ENCODE measurements at places on chromosomes 7 and 10.

DNA sequence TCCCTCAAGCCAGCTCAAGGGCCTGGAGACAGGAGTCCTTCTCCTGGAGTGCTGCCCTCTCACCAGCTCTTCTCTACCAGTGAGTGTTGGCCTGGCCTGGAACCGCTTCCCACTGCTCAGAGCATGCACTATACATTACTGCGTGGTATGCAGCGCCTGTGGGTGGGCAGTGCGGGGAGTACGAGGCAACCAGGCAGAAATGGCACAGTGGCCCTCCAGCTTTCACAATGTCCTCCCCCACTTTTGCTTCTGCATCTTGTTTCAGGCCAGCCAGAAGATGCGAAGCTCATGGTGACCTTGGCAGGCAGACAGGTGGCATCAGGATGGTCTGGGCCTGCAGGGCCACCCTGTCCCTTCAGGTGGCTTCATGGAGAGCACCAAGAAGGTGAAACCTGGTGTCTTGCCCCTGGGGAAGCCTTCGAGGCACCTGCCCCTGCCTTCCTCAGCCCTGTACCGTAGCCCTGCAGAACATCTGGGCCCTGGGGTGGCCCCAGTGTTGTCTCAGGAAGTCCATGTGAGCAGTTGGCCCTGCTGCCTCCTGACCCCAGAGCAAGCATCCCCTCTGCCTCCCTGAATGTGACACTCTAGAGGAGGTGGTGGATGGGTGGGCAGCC lies 35.8 kb downstream of the RASGEF1A start:
- DNase-seq: no peak

- no peak for DNase-seq
Observed at GRCh38 chr10:29598851-29599311, 35.9 kb downstream of the SVIL start.

DNA sequence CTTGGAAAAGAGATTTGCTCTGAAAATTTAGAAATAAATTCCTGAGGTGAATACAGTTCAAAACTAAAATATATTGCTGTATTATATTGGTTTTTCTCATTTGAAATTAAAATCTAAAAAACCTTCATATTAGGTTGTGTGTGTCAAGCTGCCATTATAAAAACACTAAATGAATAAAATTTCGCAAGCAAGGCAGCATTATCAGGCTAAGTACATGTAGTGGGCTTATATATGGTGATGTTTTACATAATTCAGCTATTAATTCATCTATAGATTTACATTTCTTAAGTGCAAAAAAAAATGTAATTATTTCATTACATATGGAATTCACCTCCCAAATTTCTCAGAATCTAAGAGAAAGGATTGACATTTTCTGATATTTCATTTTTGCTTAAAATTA lies 5.3 kb downstream of the MEOX2 start:
- DNase-seq: no peak

- no peak for DNase-seq
Observed at GRCh38 chr7:17005271-17005670, 123.5 kb upstream of the AGR3 start.

DNA sequence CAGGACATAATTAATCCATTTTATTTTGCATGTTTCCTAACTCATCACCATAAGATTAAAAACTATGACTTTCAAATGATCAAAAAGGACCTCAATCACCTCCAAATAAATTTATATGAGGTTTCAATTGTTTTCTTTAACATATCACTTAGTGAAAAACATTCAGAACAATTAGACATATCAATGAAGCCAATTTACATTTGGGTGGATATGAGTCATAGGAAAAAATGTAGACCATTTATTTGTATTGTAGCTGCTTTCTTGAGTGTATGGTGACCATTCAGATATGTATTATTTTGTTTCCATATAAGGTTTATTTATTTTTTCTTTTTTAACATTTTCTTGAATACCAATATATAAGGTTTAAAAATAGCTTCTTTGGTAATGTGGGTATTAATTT lies 13.3 kb upstream of the EXOC6 start:
- no peak for DNase-seq

GRCh38 chr7:36088966-36089365 lies 64.1 kb upstream of the EEPD1 start:
- no peak for DNase-seq

GRCh38 chr7:23383225-23383624 lies 84.1 kb downstream of the MALSU1 start:
- DNase-seq: no peak

GRCh38 chr10:131769571-131770410 lies 131.0 kb upstream of the PPP2R2D start:
- no peak for DNase-seq

GRCh38 chr7:142375710-142376313 lies 118.0 kb upstream of the PRSS58 start:
- no peak for DNase-seq

DNA sequence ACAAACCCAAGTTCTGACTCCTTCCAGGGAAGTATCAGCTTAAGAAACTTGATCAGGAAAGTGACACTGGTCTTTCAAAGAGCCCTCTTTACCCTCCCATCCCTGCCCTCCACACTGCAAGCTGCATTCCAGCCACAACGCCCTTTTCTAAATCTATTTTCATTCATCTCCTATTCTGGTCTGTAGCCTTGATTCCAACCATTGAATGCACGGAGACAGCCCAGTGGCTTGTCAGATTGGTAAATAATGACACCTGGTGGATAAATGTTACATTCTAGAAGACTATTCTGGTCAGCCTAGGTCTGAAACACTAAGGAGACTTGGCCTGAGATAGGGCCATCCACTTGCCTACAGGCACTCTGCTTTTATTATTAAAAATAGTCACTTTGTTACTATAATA lies 20.9 kb downstream of the MORN4 start:
- no peak for DNase-seq

GRCh38 chr7:48637382-48637781 lies 287.0 kb upstream of the CDC14C start:
- no peak for DNase-seq

- DNase-seq: no peak
Observed at GRCh38 chr7:4809091-4809591, 33.7 kb downstream of the AP5Z1 start.

GRCh38 chr7:16428672-16429071 lies 7.3 kb upstream of the CRPPA start:
- no peak for DNase-seq

- no peak for DNase-seq
Observed at GRCh38 chr7:15175152-15175551, 272.6 kb upstream of the DGKB start.

GRCh38 chr7:120441850-120442249 lies 168.9 kb downstream of the KCND2 start:
- DNase-seq: no peak

GRCh38 chr7:101940830-101941229 lies 123.4 kb downstream of the CUX1 start:
- no peak for DNase-seq

DNA sequence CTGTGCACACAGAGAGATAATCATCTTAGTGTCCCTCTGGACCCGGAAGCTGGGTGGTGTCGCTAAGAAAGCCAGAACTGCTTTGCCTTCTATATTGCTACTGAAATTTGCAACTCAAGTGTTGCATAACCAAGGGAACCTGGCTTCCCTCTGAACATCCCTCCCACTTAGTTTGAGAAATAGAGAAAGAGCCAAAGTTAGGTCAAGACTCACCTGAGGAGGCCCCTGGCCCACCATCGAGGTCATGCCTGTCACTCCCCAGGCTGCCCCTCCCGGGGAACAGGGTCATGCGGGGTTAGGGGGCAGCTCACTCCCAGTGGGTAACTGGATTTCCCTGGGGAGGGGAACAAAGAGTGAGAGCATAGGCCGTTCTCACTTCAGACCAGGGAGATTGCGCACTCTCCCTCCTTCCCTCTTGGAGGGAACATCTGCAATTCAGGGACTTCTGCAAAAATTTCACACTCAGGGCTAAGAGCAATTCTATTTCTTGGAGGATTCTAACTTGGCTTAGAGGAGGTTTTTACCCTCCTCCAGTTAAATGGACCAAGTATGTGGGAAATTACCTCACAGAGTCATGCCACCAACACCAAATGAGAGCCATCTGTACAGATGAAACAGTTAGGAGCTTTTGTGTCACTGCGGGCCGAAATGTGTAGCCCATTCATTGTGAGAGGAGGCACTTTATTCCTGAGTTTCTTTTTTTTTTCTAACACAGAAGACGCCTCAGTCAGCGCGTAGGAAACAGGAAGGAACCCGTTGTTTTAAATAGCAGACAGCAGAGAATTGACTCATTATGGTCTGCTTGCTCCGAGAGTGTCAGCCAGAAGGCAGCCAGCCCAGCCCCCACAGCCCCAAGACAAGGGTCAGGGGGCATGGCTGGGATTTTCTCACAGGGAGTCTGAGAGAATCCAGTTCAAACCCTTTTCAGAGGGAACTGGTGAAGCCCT lies 221.3 kb downstream of the ARHGAP12 start:
- no peak for DNase-seq

DNA sequence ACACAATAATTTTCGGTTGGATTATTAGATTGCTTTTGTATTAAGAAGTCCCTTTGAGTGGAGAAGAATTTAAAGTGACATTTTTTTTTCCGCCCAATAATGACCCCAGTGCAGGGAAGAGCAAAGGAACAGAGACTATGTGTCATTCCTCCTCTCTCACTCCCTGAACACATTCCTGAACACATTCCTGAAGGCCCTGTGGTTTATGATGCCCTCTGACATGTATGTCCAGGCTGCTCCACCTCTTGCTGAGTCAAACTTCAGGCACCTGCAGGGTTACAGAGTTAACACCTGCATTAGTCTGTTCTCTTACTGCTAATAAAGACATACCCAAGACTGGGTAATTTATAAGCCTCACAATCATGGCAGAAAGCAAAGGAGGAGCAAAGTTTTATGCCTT lies 704.0 kb upstream of the LRRN3 start:
- DNase-seq: no peak

GRCh38 chr7:114530057-114530611 lies 115.5 kb downstream of the FOXP2 start:
- DNase-seq: no peak

- no peak for DNase-seq
Observed at GRCh38 chr10:111035542-111035941, 41.3 kb upstream of the ADRA2A start.

- no peak for DNase-seq
Observed at GRCh38 chr10:93378997-93379730, 103.0 kb downstream of the MYOF start.

DNA sequence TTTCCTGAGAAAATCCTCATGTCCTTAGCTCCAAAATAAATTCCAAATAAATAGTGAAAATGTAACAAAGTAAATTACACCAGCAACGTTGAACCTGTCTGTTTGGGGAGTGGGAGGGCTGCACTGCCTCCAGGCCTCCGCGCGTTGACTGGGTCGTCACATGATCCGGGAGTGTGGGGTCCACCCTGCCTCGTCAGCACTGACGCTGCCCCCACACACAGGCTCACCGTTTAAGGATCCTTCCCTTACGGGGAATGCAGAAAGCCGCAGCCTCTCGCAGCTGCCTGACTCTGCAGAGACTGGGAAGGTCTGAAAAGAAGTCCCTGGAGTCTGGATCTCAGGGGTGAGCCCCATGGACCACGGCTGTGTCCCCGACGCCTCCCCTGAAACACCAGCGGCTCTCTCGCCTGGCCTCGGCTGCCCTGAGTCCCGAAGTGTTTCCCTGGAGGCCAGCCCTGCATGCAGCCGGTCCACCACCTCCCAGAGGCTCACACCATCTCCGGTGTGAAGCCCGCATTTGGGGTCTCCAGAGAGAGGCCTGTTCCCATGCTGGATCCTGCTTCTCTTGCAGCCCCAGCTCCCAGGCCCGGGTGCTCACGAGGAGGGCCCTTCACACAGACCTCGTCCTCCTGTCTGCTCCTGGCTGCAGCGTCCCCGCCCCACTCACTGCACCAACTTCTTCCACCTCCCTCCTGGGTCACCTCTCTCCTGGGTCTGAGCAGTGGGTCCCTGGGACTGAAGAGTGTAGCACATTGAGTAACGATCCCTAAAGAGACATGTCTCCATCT lies 49.5 kb upstream of the ADGRA1 start:
- DNase-seq: no peak
